DMS153 (cell line): ENCODE measurements at places on chromosomes 16 and 17.

GRCh38 chr16:68434624-68435210, 13.6 kb downstream of the SMPD3 start:
- DNase-seq = peak; percentile 77

GRCh38 chr16:64857411-64857810, 264.5 kb downstream of the CDH11 start:
- DNase-seq = no peak

DNA sequence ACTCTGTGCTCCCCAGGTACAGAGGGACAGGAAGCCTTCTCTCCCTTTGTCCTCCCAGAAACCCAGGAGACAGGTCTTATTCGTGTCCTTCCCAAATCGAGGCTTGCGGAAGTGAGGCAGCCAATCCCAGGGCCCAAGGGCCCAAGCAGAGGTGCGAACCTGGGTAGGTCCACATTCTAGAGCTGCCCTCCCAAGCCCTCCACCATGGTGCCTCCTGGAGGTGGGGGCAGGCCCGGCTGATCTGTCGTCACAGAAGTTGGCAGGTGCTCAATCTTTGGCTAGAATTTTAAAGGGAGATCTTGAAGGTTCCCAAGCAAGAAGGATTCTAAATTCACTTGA, 21.5 kb downstream of the MRC2 start:
- no peak for DNase-seq

GRCh38 chr17:75047398-75048098, 523 bp downstream of the KCTD2 start:
- no peak for DNase-seq

GRCh38 chr17:76174037-76174436, 33.0 kb upstream of the FOXJ1 start:
- no peak for DNase-seq

GRCh38 chr16:77660311-77660710, 62.0 kb upstream of the NUDT7 start:
- DNase-seq = peak; percentile 29

GRCh38 chr17:41308251-41308917, 725 bp downstream of the KRTAP16-1 start:
- peak; percentile 72 for DNase-seq

DNA sequence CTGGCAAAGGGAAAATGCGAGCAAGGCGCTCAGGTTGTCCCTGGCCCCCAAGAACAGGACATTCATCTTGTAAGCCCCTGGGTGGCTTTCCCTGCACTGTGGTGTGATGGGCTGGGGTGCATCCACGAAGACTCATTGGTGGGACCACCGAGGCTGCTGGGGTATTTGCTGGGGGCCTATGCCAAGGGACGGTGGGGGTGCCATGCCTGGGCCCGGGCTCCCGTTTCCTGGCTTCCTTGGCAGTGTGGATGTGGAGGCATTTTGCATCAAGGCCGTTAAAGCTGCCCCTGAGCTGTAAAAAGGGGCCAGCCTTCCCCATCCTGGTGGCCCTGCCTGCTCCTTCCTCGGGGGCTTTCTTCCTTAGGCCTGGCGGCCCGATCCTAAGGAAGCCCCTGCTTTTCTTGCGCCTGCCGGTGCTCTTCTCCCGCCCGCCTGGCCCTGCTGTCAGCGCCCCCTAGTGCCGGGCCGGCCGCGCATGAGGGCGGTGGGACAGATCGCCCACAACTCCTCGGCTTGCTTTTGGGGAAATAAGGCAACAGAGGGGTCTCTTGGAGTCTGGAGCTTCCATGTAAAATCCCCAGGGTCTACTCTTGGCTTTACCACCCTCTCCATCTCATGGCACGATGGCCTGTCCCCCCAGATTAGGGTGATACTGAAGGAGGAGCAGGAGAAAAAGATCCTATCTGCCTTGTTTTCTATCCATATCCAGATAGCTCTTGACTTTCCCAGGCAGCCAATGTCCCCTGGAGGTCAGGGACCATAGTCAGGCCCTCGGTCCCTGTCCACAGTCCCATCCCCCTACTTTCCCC, 9.8 kb upstream of the TBX2 start:
- DNase-seq = no peak

DNA sequence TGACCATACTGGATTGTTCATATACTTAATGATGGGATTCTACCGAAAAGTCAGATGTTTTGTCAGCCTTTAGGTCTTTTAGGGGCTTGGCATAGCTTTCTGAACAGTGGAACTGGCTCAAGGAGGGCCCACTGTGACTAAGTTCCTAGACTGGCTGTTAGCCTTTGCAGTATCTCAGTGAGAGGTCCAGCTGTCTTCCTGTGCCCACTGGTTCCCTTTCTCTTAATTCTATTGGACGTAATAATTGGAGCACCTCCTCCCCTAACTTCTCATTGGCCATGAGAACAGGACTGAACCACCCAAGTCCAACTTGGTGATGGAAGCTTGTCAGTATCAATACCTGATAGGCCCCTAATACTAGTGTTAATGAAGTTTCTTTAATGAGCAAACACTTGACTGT, 13.5 kb downstream of the KPNA2 start:
- DNase-seq = no peak

- DNase-seq = peak; percentile 61
Measured at GRCh38 chr16:66740533-66740932, 10.9 kb downstream of the DYNC1LI2 start.

DNA sequence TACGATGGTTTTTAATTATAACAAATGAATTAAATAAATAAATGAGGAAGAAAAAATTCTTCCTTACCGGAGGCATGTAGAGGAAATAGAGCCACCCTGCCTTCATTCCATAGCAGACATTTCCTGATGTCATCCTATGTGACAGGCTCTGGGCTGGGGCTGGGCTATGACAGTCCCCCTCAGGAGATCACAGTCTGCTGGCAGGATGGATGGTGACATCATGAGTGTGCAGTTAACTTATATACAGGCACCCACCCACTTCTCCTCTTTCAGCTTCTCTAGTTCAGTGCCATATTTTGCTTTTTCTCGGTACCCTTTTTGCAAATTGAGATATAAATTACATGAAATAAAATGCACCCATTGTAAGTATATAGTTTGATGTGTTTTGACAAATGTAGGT, 6.4 kb upstream of the CMTM3 start:
- DNase-seq = no peak

- no peak for DNase-seq
Measured at GRCh38 chr17:77167472-77168306, 26.9 kb downstream of the SEC14L1 start.

DNA sequence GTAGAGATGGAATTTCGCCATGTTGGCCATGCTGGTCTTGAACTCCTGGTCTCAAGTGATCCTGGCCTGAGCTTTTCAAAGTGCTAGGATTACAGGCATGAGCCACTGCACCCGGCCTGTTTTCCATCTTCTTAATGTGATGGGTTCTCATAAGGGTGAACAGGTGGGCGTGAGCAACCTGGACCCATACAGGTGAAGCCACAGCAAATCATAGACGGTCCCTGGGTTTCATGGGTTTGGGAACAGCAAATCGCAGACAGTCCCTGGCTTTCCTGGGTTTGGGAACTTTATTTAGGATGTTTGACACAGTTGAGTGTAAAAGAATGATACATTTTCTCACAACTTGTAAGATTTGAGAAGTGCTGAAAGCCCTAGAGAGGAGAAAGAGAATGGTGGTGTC, 12.9 kb upstream of the MEIOB start:
- DNase-seq = no peak

GRCh38 chr17:72574675-72575510, 454.1 kb downstream of the SOX9 start:
- no peak for DNase-seq

DNA sequence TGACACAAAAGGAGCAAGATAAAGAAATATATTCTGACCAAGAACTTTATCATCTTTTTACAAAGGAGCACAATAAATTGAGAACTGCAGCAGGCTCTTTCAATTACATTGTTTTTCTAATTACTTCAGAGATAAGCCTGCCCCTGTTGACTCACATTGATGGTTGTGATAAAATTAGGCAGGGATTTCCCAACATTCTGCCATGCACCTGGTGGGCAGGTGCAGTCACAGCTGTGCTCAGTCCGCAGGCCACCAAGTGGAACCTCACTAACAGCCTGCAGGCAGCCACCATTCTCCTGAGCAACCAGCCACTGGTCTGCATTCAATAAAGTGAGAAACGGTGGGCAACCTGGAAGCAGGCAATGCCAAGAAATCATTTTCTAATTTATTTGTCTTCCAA, 5.1 kb downstream of the FANCA start:
- no peak for DNase-seq

GRCh38 chr16:50594308-50595260, 46.4 kb downstream of the NKD1 start:
- DNase-seq = no peak

GRCh38 chr16:23505671-23506605, 4.4 kb downstream of the GGA2 start:
- no peak for DNase-seq

DNA sequence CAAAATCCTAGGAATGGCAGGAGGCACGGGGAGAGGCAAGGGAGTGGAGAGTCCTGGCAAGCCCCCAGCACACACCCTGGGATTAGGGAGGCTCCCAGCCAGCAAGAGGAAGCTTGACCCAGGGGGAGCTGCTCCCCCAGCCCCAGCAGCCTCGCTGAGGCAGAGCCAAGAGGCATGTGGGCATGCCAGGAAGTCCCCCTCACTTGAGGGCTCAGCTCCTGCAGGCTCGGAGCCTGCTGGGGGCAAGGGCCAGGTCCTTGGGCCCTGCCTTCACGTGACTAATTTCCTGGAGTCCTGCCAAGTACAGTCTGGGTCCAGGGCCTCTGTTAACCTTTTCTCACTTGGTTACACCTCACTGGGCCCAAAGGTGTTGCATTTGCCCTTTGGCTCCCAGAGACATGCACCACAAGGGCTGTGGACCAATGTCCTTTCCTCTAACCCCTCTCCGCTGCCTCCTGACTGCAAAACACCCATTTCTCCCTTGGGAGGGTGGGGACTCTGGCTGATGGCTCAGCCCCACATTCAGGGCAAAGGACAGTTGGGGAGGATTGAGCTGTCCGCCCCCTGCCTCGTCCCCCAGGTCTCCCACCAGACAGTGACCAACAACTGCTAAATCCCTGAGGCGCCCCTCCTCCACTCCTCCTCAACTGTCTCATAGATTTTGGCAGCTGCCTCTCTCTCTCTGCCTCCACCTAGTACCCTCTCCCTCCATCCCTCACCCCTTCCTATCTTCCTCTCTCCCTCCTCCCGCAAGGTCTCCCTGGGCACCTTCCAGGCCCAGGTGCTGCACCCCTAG, 4.4 kb upstream of the SLC47A2 start:
- DNase-seq = peak; percentile 7

DNA sequence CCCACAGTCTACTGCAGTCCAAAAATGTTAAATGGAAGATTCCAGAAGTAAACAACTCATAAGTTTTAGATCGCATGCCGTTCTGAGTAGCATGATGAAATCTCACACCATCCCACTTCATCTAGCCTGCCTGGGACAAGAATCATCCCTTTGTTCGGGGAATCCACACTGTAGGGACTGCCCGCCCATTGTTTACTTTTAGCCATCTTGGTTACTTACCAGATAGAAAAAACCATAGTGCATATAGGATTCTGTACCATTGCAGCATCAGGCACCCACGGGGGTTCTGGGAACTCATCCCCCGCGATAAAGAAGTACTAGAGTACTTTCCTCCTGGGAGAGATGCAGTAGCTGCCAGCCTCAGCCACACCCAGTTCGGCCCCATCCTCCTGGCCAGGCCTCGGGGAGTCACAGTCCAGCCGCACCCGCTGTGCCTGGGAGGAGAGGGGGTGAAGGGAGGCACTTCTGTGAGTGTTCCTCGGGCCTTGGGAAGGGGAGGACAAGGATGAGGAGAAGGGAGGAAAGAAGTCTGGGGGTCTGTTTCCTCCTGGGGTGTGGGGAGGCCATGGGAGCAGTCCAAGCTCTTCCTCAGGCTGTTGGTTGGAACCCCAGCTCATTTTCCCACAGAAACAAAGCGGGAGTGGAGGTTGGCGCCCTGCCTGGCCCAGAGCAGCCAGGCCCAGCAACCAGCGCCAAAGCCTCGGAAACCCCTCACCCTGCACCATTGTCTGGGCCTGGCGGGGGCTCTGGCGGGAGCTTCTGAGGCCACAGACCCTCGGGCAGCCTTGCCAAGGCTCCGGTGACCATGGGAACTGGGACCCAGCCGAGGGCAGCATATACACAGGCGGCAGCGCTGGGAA, 8.9 kb downstream of the TRIM47 start:
- DNase-seq = no peak
